ENCODE measurements at places on chromosomes 3 and 15.

GRCh38 chr3:15263120-15263519 is 57.1 kb downstream of the CAPN7 start:
- H3K27me3 ChIP-seq = no peaks in the 10 kb centered on the region
- H3K27ac ChIP-seq = no peak overlapping the region
- H3K4me1 ChIP-seq = no peaks in the 10 kb centered on the region
- H3K4me3 ChIP-seq = no peak overlapping the region

DNA sequence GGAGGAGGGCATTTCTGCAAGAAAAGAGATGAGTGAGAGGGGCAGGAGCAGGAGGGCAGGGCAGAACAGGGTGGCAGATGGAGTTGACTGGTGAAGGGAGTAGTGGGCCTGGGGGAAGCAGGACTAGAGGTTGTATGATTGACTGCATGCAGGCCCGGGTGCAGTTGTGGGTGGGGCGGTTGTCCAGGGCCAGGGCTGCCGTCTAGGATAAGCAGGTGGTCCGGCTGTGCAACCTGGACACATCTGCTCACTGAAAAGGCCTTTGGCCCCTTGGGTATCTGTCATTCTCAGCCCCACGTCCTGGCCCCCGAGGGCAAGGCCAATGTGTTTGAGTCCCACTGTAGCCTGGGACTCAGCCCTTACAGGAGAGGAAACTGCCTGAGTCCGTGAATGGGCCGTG is 25.4 kb downstream of the ALS2CL start:
- H3K36me3 ChIP-seq = no peaks in the 10 kb centered on the region
- H3K4me1 ChIP-seq = peaks cover 5% of the 10 kb centered on the region
- no peak overlapping the region for H3K27ac ChIP-seq

GRCh38 chr3:165523801-165524200 is 313.4 kb downstream of the BCHE start:
- H3K36me3 ChIP-seq = no peaks in the 10 kb centered on the region
- H3K27me3 ChIP-seq = no peaks in the 10 kb centered on the region
- no peak overlapping the region for H3K27ac ChIP-seq
- DNase-seq = no peak
- H3K4me1 ChIP-seq = no peaks in the 10 kb centered on the region
- H3K4me3 ChIP-seq = no peak overlapping the region

- H3K36me3 ChIP-seq = no peaks in the 10 kb centered on the region
- no peak overlapping the region for H3K27ac ChIP-seq
- H3K4me1 ChIP-seq = peaks cover 6% of the 10 kb centered on the region
- no peak for DNase-seq
- H3K27me3 ChIP-seq = no peaks in the 10 kb centered on the region
These were observed 12.6 kb downstream of the SLC24A1 start for GRCh38 chr15:65634356-65634755.

DNA sequence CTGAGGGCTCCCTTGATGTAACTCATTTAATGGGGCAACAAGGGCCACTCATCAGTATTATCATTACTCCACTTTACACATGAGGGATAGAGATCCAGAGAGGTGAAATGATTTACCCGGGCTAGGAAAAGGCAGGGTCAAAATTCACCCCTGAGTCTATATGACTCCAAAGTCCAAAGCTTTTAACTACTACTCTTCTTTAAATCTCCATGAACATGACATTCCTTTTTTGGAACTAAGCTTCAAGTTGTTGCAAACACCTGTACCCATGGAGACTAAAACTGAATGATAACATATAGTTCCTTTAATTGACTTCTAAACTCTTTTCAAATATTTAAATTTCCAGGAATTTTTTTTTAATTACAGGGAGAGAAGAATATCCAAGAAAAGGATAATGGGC is 292.9 kb upstream of the GADL1 start:
- DNase-seq = no peak
- H3K36me3 ChIP-seq = no peaks in the 10 kb centered on the region
- no peaks in the 10 kb centered on the region for H3K27me3 ChIP-seq
- no peaks in the 10 kb centered on the region for H3K4me1 ChIP-seq
- no peak overlapping the region for H3K27ac ChIP-seq

DNA sequence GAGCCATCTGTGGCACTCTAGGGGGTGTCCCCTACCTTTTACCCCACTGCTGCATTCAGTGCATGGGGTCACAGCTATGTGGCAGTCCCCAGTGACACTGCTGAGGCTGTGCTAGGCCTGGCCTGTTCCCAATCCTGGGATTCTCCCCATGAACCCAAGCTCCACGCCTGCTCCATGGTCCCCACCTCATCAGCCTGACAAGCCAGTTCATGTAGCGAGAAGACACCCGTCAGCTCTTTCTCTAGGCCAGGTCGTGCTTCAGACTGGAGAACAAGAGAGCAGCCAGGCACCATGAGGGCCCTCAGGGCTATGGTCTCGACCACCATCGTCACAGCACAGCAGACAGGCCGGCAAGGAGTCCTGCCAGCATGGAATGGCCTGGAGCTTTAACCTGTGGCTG is 72.8 kb upstream of the PRR20G start:
- no peak overlapping the region for H3K4me3 ChIP-seq
- H3K36me3 ChIP-seq = no peaks in the 10 kb centered on the region
- no peak overlapping the region for H3K27ac ChIP-seq
- H3K4me1 ChIP-seq = no peaks in the 10 kb centered on the region

Measured in H1 (cell line).